DMS53 (cell line): ENCODE measurements at places on chromosomes 7 and 10.

- DNase-seq, result no peak
Measured at GRCh38 chr7:121158665-121159064, 170.1 kb upstream of the WNT16 start.

DNA sequence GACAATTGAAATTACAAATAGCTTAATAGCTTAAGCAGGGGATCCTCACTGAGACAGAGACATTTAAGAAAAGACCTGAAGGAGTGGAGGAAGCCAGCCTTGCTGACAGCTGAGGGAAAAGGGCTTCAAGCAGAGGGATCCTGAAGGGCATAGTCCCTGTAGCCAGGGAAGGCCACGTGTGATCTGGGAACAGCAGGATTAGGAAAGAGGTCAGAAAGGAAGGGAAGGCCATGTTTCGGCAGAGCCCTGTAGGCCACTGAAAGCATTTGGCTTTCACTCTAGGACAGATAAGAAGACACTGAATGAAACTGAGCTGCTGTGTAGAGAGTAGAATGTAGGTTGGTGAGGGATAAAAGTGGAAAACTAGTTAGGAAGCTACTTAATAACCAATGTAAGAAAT, 3.4 kb upstream of the AKR1C8 start:
- DNase-seq, result no peak

GRCh38 chr7:29285444-29285793, 90.8 kb downstream of the CHN2 start:
- peak; percentile 84 for DNase-seq

- no peak for DNase-seq
Measured at GRCh38 chr7:12539681-12540080, 30.8 kb upstream of the SCIN start.

DNA sequence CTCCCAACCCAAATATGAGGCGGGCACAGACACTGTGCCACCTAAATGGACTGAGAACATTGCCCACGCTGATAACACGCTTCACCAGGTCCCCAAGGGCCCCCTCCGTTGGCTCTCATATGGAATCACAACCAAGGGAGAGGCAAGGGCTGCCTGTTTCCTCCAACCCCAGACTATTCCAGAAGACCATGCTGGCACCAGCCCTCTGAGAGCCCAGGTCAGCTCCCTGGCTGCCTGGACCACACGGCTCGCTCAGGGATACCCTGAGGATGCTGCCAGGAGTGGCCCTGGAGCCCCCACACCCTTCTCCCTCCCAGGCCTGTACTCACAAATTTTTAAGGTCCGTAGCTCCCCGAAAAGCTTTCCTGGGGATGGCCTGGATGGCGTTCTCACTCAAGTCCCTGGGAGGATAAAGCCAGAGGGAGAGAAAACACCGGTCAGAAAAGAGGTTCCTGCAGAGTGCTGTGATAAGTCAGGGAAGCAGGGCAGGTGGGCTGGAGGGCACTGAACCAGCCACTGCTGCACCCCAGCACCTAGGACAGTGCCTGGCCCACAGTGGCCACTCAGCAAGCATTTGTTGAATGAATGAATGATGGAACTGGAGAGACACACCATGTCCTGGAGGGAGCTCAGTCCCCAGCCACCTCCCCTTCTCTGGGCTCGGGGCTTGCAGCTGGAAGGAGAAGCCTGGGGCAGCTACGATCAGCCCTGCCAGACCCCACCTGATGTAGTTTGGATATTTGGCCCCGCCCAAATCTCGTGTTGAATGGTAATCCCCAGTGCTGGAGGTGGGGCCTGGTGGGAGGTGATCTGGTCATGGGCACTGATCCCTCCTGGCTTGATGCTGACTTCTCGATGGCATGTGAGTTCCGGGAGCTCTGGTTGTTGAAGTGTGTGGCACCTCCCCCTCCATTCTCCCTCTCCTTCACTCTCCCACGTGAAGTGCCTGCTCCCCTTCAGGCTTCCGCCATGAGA, 119.8 kb downstream of the SLIT1 start:
- no peak for DNase-seq

- no peak for DNase-seq
Measured at GRCh38 chr7:2120841-2121830, 111.6 kb downstream of the MAD1L1 start.

GRCh38 chr7:2036786-2037185, 196.0 kb downstream of the MAD1L1 start:
- DNase-seq, result no peak

DNA sequence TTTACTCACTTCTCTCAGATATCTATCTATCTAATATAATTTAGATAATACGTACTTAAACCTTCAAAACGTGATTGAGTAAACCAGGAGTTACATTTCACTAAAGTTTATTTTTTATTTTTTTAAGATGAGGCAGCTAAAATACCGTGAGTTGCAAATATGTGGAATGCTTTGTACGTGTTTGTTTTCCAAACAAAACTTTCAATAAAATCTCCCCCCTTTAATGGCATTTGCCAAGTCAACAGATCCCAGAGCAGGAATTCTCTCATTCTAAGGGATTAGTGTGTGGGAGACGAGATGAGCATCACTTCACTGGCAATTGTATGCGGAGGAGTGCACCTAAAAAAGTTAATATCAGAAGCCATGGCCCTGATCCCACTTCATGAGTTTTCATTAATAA, 53.7 kb upstream of the MAGI2 start:
- no peak for DNase-seq

- DNase-seq, result no peak
Measured at GRCh38 chr7:130882396-130882795, 148.4 kb upstream of the KLF14 start.

- peak; percentile 68 for DNase-seq
Measured at GRCh38 chr10:78416031-78417011, 382.7 kb downstream of the RPS24 start.

GRCh38 chr10:54650547-54650946, 150.5 kb downstream of the PCDH15 start:
- DNase-seq, result no peak

- no peak for DNase-seq
Measured at GRCh38 chr10:132431537-132432175, 34.7 kb downstream of the PWWP2B start.

- no peak for DNase-seq
Measured at GRCh38 chr10:88911116-88911515, 31.1 kb downstream of the STAMBPL1 start.

DNA sequence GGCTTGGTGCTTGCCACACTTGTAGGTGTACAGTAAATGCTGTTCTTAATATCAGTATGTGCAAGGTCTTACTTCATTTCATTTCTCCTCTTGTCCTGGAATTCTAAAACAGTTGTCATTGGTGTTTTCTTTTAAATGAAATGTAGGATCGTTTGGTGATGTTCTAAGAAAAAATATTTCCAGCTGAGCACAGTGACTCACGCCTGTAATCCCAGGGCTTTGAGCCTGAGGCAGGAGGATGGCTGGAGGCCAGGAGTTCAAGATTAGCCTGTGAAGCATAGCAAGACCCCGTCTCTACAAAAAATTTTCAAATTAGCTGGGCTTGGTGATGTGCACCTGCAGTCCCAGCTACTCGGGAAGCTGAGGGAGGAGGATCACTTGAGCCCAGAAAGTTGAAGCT, 32.6 kb upstream of the ELN start:
- DNase-seq, result no peak

- DNase-seq, result peak; percentile 77
Measured at GRCh38 chr10:62492012-62492869, 118.1 kb downstream of the ZNF365 start.

- no peak for DNase-seq
Measured at GRCh38 chr10:130421909-130422308, 285.7 kb downstream of the GLRX3 start.

GRCh38 chr7:151059367-151060112, at the start of gene SLC4A2:
TSS of gene SLC4A2 (plus strand) at chr7:151059589. CDS start at chr7:151061988, 2,399 bp downstream.
- DNase-seq, result peak; percentile 92

GRCh38 chr10:34758447-34758996, 56.6 kb downstream of the PARD3 start:
- DNase-seq, result peak; percentile 95

DNA sequence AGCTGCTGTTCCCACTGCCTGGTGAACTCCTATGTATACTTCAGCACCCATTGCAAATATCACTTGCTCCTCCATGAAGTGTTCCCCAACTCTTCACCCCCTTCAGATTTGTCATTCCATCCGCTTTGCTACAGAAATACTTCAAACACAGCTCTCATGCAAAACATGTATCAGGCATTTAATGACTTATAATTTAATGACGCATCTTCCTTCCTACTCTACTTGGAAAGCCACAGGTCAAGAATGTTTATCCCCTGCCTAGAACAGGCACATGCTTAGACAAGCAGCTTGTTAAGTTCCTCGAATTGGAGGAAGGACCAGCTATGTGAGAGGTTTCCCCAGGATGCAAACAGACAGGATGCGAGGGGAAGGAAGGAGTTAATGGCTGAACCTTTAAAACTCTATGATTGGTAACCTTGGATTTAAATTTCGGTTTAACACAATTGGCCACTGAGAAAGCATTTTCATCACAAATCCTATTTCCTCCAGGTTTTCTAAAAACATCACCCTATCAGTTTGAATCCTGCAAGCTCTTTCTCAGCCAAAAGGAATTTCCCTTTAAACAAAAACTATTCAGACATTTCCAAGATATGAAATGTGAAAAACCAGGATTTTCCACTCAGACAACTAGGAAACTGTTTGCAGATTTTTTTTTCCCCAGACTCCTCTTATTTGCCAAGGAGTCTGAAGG, 11.5 kb downstream of the CREB3L2 start:
- no peak for DNase-seq

GRCh38 chr7:151448261-151449252, 8.6 kb upstream of the CRYGN start:
- DNase-seq, result peak; percentile 81

DNA sequence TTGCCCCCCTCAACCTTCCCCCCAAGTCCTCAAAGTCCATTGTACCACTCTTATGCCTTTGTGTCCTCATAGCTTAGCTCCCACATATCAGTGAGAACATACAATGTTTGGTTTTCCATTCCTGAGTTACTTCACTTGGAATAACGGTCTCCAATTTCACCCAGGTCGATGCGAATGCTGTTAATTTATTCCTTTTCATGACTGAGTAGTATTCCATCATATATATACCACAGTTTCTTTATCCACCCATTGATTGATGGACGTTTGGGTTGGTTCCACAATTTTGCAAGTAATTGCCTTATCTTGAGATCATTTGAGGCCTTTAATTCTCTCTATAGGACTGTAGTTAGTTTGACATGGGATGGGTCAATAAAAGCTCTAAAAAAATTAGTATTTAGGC, 124.7 kb downstream of the ARL4A start:
- no peak for DNase-seq

DNA sequence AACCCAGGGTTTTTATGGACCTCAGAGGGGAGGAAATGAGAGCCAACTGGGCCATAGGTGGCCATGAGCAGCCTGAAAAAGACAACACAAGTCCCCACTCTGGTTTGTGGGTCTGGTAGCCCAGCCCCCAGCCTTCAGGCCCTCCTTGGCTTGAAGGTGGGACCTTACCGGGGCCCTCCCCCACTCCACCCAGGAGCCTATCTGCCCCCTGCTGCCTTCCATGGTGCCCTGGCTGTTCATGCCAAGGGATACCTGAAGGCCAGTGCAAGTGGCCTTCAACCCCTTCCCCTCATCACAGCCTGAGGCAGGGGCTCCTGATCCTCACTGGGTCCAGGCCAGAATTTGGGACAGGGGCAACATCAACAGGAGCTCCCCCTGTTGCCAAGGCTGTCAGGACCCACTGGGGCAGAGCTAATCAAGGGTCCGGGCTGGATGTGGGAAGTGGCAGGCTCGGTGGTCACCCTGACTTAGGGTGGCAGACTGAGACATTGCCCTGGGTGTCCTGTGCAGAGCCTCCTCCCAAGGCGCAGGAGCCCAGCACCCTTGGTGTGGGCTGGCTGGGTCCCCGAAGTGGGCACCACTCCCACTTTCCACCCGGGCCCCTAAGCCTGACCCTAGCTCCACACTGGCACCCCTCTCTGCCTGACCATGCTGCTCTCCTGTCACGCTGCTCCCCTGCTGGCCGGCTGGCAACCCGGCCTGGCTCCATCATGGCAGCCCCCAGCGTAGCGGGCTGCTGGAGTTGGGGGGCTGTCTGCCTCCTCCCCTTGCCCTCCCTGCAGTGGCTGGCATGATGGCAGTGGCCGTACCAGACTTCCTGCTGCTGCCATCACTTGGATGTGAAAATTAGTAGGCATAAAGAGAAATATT, 6.4 kb downstream of the WDFY4 start:
- DNase-seq, result no peak

DNA sequence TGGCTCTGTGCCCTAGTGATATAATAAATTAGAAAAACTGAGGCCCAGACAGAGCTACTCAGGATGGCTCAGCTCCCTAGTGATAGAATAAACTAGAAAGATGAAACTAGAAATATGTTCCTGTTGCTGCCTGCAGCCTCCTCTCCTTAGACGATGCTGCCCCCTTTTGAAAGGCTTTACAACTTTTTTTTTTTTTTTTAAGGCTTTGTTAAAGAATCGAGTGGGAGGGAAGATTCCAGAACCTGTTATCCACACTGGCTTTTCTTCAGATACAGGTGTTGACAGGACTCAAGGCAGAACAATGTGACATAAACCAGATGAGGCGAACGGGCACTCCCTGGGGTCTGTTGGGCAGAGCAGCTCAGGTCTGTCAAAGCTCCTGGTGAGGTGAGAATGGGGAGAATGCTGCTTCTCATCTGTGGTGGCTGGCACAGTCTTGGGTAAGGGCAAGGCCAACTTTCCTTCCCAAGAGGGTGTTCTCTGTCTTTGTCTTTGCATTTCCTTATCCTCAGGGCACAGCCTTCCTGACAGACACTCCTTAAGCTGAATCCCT, 175.1 kb downstream of the COBL start:
- DNase-seq, result peak; percentile 60

DNA sequence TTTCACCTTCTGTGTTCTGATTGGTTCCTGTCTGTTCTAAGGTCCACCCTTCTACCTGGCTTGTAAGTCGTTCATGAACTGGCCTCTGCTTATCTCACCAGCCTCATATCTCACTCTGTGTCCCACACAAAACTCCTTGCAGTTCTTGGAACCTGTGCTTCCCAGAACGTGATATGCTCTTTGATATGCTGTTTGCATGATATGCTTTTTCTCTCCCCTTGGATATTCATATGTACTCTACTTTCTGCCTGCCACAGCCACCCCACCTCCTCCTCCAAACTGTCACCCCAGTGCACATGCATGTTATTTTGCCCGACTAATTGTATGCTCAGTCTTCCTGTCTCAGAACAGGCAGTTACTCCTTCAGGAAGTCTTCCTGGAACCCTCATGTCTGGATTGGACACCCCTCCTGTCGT, 1.9 kb upstream of the ITPRIP start:
- no peak for DNase-seq

- no peak for DNase-seq
Measured at GRCh38 chr7:116431787-116432526, 67.6 kb upstream of the CAV2 start.

- peak; percentile 82 for DNase-seq
Measured at GRCh38 chr10:132397671-132398565, 918 bp downstream of the PWWP2B start.
